ENCODE measurements at places on chromosomes 5 and 9.
A peak's percentile ranks its signal among the peaks of the same experiment; 100 is the strongest.

DNA sequence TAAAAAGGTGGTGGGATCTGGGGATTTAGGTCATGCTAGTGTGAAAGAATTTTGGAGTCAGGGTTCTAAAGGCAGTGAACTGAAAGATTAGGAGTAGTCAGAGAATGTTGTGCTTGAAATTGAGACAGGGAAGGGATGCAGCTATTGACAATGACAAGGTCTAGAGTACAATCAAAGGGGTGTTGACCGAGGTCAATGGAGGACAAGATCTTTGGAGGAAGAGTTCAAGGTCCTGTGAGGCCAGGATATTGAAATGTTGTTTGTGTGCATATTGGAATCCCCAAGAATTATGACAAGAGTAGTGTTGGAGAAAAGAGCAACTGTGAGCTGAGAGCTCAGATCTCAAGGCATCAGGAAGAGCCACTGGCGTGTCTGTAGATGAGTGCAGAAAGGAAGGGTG is 116.9 kb downstream of the RASGRF2 start:
- DNase-seq, result no peak

DNA sequence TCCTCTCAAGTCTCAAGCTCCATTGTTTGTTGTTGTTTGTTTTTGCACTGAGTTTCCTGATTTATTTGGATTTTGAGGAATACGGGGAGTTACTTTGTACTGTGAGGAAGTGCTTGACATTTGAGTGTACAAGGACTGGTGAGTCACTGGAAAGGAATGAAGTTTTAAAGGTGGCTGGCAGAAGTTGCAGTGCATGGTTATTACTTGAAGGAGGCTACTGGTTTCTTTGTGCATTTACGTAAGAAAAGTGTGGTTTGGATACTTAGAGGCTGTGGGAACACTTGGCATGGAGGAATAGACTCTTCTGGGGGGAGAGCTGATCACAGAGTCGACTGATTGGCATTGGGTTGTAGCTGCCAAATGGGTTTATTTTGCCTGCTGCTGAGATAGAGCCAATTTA is 919.0 kb downstream of the TAF11L14 start:
- no peak for DNase-seq

GRCh38 chr5:116795189-116795588 is 220.6 kb upstream of the SEMA6A start:
- no peak for DNase-seq

DNA sequence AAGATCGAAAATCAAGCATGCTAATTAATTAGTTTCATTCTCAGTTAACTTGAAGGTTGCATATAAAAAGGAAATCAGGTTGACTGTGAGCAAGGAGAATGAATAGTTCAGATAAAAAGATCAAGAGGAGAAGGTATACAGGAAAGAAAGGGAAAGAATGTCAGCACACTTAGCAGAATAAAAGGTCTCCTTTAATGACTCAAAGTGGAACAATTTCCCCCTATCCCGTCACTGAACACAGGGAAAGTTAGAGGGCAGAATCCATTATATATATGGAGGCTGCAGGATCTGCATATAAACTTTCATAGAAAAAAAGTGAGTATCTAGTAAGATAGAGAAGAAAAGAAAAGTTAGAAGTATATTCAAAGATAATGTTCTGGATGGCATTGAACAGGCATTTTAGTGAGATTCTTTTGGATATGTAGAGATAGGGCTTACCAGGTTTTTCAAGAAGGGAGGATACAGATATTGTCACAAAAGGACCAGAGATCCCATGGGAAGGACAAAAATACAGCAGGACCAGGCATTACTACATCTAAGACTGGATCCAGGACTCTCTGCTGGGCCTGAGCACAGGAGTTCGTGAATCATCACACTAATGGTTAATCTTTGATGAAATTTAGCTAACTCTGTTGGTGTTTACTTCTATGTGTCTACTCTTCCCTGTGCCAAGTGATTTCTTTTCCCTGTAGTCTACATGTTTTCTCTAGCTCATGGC is 988.2 kb upstream of the ARRDC3 start:
- no peak for DNase-seq

GRCh38 chr9:115098226-115098965 is 19.6 kb downstream of the TNC start:
- DNase-seq, result no peak

- DNase-seq, result no peak
Observed at GRCh38 chr9:138076650-138077009, 199.0 kb downstream of the CACNA1B start.

DNA sequence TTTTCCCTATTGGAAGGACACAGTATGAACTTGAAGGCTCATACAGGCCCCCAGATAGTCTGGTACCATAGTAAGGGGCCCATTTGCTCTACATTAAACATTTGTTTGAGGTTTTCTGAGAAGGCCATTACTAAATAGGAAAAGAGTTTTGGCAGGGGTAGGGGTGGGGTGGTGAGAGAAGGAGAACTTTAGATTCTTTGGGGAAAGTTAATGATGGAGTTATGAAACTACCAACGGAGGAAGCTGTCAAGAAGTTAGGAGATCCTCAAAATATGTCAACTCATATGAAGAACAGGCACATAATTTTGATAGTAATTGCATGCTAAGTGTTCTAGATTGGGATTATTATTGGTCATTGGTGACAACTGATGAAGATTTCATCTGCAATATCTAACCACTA is 114.7 kb downstream of the TAF11L14 start:
- no peak for DNase-seq

- no peak for DNase-seq
Observed at GRCh38 chr9:15468145-15468544, 42.6 kb downstream of the PSIP1 start.

- DNase-seq, result peak; percentile 67
Observed at GRCh38 chr5:125412561-125413495, 666.4 kb upstream of the ZNF608 start.

DNA sequence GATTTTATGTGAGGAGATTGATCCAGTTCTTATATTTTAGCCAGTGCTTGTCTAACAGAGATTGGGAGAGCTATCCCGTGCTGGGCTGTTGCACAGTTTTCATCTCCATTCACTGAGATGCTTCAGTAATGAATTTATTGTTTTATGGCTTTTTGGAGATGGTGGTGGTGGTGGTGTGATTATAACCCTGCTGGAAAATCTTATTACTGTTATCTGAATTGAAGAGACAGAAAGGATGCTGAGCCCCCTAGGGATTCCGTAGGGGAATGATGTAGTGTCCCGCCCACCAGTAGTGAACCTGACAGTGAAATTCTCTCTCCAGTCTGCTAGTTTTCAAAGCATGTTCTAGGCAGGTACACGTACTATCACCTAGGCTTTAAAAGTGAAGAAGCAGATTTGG is 1.9 kb downstream of the RAI14 start:
- no peak for DNase-seq

GRCh38 chr9:70402213-70402612 is 12.2 kb downstream of the KLF9 start:
- no peak for DNase-seq

- no peak for DNase-seq
Observed at GRCh38 chr5:59319250-59319649, 574.3 kb downstream of the PDE4D start.

- no peak for DNase-seq
Observed at GRCh38 chr9:31071606-31072286, 1312.7 kb upstream of the ACO1 start.

All from DMS79 treated with DMSO at 0.1 percent for 48 hours (cell line).